ENCODE measurements at places on chromosomes 3 and 15. TPM values are rescaled to one million over a fixed set of nuclear protein-coding genes. Genes with fewer than 3 reads are reported as not detected.
A peak's percentile ranks its signal among the peaks of the same experiment; 100 is the strongest.

DNA sequence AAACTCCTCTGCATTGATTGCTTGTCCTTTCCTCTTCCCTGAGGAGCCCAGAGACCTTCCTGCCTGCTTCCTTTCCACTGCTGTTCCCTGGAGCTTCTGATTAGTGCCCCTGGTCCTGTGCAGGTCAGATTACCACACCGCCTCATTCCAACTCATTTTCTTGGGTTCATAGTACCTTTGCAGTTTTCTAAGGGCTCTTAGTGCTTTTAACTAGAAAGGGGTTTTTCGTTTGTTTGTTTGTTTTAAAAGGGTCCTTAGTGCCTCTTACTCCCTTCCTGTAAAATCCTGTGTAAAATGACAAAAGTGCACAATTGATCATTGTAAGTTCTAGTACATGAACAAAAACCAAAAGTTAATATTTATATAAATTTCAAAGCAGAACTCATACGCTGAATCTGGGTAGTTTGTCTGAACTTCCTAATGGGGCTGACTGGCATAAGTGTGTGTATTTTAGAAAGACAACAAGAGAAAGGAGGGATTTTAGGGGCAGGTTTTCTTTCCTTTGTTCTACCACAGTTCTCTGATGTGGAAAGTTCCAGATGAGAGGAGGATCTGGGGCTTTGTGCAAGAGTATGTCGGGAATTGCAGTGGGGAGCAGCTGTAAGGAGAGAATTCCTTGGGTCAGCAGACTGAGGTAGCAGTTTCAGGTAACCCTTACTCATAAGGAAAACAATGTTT is 30.6 kb downstream of the SNRK start:
- H3K27me3 ChIP-seq = no peaks in the 10 kb centered on the region
- H3K27ac ChIP-seq = no peak overlapping the region
- no peak overlapping the region for H3K4me3 ChIP-seq
- peaks cover 3% of the 10 kb centered on the region for H3K36me3 ChIP-seq
- peaks cover 9% of the 10 kb centered on the region for H3K4me1 ChIP-seq

DNA sequence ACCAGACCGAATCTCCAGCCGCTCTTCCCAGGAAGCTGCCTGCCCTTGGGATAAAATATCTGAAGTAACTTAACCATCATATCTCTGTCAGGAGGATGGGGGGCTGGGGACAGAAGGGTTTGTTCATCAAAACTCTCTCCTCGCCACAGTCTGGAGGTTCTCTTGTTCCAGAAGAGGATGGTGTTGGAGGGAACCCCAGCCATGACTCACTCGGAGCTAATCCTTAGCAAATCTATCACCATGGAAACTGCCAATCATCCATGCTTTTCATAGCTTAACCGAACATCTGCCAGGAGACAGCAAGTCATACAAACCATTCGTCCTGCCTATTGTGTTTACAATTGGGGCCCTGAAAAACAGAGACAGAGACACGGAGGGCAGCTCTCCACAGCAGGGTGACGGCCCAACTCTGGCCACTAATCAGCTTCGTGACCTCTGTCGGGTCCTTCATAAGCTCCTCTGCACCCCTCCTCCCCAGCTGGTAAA is 73.8 kb upstream of the HEG1 start:
- no peaks in the 10 kb centered on the region for H3K27me3 ChIP-seq
- H3K36me3 ChIP-seq = no peaks in the 10 kb centered on the region
- peaks cover 25% of the 10 kb centered on the region for H3K4me1 ChIP-seq
- peak overlapping the region; percentile 81 for H3K27ac ChIP-seq
- DNase-seq = peak; percentile 99

DNA sequence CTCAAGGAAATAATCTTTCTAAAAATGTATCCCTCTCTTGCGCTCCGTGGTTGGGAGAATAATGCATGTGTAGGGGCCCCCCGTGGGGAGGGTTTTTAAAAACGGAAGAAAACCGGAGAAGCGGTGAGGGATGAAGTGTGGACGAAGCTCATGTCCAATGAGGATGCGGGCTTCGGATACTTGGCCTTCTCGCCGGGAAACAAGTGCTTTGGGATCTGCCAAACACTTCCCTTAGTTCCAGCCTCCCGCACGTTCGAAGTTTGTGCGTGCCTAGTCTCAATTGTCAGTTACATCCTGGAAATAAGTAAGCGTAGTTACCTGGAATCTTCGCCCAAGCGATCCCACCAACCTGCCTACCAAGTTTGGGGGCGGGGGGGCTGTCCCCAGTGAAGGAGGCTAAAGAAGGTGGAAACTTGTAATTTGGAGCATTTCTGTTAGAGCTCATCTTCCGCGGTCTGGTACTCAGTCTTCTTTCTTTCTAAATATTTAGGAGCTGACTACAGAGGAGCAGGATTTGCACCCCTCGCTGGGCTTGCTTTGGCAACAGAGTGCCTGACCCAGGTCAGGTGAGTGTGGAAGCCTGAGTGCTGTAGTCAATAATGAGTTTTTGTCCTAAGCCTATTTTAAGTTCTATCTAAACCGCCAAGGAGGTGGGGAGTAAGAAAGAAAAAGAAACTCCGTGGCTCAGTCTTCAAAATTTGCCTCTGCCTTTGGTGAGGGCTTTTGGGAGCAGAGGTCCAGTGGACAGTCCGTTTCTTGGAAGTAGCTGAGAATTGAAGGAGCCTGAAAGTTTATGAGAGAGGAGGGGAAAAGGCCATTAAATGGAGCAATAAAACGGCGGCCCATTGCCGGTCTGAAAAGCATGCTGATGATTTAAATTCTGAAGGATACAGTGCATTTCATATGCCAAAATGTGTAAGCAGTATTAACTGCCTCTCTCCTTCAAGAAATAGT is 1.1 kb downstream of the ITPR1 start:
- H3K27ac ChIP-seq = no peak overlapping the region
- peak; percentile 21 for DNase-seq
- H3K4me1 ChIP-seq = no peaks in the 10 kb centered on the region
- no peaks in the 10 kb centered on the region for H3K36me3 ChIP-seq

DNA sequence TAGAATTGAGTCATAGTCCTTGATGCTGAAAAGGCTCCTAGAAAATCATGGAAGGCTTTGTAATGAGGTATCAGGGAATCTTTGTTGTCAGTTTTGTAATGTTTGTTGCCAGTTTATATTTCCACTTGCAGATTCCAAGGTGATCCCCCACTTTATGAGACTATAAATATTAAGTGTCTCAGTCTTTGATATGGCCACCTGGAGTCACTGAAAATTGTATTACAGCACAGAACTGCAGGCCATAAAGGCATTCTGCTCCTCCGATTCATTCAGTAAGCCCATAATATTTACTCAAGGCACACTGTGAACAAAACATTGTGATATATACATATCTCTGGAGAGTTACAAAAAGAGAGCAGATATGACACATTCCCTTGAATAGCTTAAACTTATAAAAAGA is 457.8 kb upstream of the ZNF385D start:
- H3K4me3 ChIP-seq = no peak overlapping the region
- H3K4me1 ChIP-seq = no peaks in the 10 kb centered on the region
- H3K27me3 ChIP-seq = no peaks in the 10 kb centered on the region
- H3K36me3 ChIP-seq = no peaks in the 10 kb centered on the region
- H3K27ac ChIP-seq = no peak overlapping the region

DNA sequence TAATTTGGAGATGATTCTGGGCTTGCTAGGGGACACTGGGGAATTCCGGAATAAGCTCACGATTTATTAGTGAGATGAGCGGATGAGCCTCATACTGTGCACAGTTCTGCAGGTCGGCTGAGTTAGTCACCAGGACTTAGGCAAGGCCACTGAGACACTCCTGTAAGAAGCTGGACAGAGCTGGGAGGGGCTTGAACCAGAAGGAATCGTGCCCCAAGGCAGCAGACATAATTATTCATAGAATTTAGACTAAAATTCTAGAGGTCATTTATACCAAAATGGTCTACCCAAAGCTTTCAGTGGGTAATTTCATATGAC is 121.4 kb downstream of the VGLL4 start:
- no peaks in the 10 kb centered on the region for H3K36me3 ChIP-seq
- H3K27ac ChIP-seq = no peak overlapping the region
- H3K4me1 ChIP-seq = peaks cover 4% of the 10 kb centered on the region

GRCh38 chr15:66298803-66299251 is 5.5 kb downstream of the DIS3L start:
- DNase-seq = no peak
- no peaks in the 10 kb centered on the region for H3K27me3 ChIP-seq
- H3K4me1 ChIP-seq = peaks cover 8% of the 10 kb centered on the region
- H3K27ac ChIP-seq = no peak overlapping the region

GRCh38 chr15:78247911-78248310 is 13.5 kb upstream of the ACSBG1 start:
- H3K4me1 ChIP-seq = no peaks in the 10 kb centered on the region
- H3K4me3 ChIP-seq = no peak overlapping the region
- no peak overlapping the region for H3K27ac ChIP-seq
- H3K36me3 ChIP-seq = no peaks in the 10 kb centered on the region

- DNase-seq = no peak
- no peaks in the 10 kb centered on the region for H3K27me3 ChIP-seq
- H3K4me3 ChIP-seq = no peak overlapping the region
- H3K4me1 ChIP-seq = no peaks in the 10 kb centered on the region
- no peaks in the 10 kb centered on the region for H3K36me3 ChIP-seq
- no peak overlapping the region for H3K27ac ChIP-seq
Observed at GRCh38 chr3:147640781-147641180, 231.6 kb downstream of the ZIC1 start.

- peaks cover 5% of the 10 kb centered on the region for H3K4me1 ChIP-seq
- H3K4me3 ChIP-seq = no peak overlapping the region
- DNase-seq = no peak
- peaks cover 31% of the 10 kb centered on the region for H3K27me3 ChIP-seq
- H3K36me3 ChIP-seq = no peaks in the 10 kb centered on the region
Observed at GRCh38 chr3:128498127-128498626, 5.2 kb upstream of the GATA2 start.

DNA sequence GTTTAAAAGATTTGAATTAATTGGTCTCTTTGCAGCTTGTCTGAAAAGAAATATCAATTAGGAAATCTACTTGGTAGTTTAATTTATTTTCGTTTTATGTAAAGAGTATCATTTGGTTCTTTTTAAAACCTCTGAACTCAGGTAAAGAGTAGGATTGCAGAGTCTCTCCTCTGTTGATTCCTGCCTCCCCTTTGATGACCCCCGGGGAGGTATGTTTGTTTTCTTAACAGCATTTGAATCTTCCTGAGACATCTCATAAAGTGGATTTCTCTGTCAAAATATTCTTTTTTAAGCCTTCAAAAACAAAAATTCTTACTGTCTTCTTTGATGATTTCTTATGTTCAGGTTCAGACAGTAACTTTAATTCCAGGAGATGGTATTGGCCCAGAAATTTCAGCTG is 8.0 kb downstream of the IDH3A start:
- H3K4me3 ChIP-seq = no peak overlapping the region
- no peaks in the 10 kb centered on the region for H3K4me1 ChIP-seq
- peaks cover 21% of the 10 kb centered on the region for H3K36me3 ChIP-seq
- DNase-seq = no peak
- H3K27me3 ChIP-seq = no peaks in the 10 kb centered on the region

GRCh38 chr3:74561881-74562280 is 52.6 kb downstream of the CNTN3 start:
- no peaks in the 10 kb centered on the region for H3K27me3 ChIP-seq
- H3K36me3 ChIP-seq = no peaks in the 10 kb centered on the region
- H3K4me1 ChIP-seq = no peaks in the 10 kb centered on the region

- no peak overlapping the region for H3K27ac ChIP-seq
- no peaks in the 10 kb centered on the region for H3K36me3 ChIP-seq
- H3K27me3 ChIP-seq = no peaks in the 10 kb centered on the region
Observed at GRCh38 chr3:145942052-145942451, 218.9 kb downstream of the PLOD2 start.

DNA sequence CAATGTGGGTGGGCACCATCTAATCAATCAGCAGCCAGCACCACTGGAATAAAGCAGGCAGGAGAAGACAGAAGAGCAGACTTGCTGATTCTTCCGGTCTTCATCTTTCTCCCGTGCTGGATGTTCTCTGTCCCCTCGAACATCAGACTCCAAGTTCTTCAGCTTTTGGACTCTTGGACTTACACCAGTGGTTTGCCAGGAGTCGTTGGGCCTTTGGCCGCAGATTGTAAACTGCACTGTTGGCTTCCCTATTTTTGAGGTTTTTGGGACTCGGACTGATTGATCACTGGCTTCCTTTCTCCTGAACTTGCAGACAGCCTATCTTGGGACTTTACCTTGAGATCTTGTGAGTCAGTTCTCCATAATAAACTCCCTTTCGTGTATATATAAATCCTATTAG is 292.8 kb downstream of the BCHE start:
- no peak overlapping the region for H3K27ac ChIP-seq
- DNase-seq = no peak
- H3K27me3 ChIP-seq = no peaks in the 10 kb centered on the region
- H3K36me3 ChIP-seq = no peaks in the 10 kb centered on the region

- no peak for DNase-seq
- no peaks in the 10 kb centered on the region for H3K36me3 ChIP-seq
- H3K4me1 ChIP-seq = peaks cover 8% of the 10 kb centered on the region
- H3K27ac ChIP-seq = no peak overlapping the region
Observed at GRCh38 chr15:81942655-81943195, 103.1 kb downstream of the MEX3B start.

DNA sequence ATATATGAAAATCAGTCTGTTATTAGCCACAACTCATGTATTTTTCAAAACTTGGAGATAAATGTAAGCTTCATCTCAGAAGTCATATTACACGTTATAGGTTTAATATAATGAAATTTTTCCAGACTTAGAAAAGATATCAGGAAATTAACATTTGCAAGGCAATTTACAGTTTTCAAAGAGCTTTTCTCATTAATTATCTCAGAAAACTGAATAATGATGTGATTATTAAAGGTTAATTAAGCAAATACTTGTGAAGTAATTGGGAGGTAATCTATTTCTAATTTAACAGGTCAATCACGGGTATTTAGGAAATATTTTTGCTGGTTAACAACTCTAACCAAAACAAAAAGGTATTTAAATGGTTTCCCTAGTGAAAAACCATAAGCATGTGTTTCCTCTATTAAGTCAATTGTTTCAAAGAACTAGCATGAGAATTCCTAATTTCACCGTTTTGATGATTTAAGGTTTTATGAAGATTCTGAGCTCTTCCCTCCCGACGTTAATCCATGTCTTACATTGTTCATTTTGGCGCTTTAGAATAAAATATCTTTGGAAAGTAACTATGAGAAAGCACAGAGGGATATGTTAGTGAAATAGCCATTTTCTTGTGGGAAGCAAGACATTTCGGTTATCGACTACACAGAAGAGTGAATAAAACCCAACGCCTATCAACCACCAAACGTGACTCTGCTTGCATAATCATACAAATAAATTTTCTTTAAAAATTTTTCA is 1.5 kb upstream of the NEO1 start:
- DNase-seq = no peak
- no peaks in the 10 kb centered on the region for H3K36me3 ChIP-seq
- no peak overlapping the region for H3K4me3 ChIP-seq
- peaks cover 2% of the 10 kb centered on the region for H3K4me1 ChIP-seq
- H3K27ac ChIP-seq = no peak overlapping the region

- H3K4me3 ChIP-seq = no peak overlapping the region
- H3K27me3 ChIP-seq = peaks cover 16% of the 10 kb centered on the region
- H3K4me1 ChIP-seq = no peaks in the 10 kb centered on the region
- H3K36me3 ChIP-seq = no peaks in the 10 kb centered on the region
- DNase-seq = no peak
Observed at GRCh38 chr3:184428561-184429175, 48.8 kb downstream of the CHRD start.

GRCh38 chr3:118755253-118755801 is 279.3 kb downstream of the IGSF11 start:
- H3K4me1 ChIP-seq = no peaks in the 10 kb centered on the region
- no peaks in the 10 kb centered on the region for H3K27me3 ChIP-seq
- no peak for DNase-seq
- H3K4me3 ChIP-seq = no peak overlapping the region
- no peak overlapping the region for H3K27ac ChIP-seq
- H3K36me3 ChIP-seq = no peaks in the 10 kb centered on the region

Gene DUOXA2
- polyA plus RNA-seq = not detected

Gene FSD2
- polyA plus RNA-seq = not detected

Gene LTK
- polyA plus RNA-seq = 0.77 TPM

Gene FBXL2
- polyA plus RNA-seq = 14.4 TPM

Gene TGM4
- 0.10 TPM for polyA plus RNA-seq

Gene SNTN
- not detected for polyA plus RNA-seq

Gene CFAP20DC
- polyA plus RNA-seq = 0.96 TPM

Gene CELSR3
- polyA plus RNA-seq = 0.63 TPM

Gene AGTR1
- polyA plus RNA-seq = 2.2 TPM
